ENCODE measurements at places on chromosomes 2 and 18.
A peak's percentile ranks its signal among the peaks of the same experiment; 100 is the strongest.

DNA sequence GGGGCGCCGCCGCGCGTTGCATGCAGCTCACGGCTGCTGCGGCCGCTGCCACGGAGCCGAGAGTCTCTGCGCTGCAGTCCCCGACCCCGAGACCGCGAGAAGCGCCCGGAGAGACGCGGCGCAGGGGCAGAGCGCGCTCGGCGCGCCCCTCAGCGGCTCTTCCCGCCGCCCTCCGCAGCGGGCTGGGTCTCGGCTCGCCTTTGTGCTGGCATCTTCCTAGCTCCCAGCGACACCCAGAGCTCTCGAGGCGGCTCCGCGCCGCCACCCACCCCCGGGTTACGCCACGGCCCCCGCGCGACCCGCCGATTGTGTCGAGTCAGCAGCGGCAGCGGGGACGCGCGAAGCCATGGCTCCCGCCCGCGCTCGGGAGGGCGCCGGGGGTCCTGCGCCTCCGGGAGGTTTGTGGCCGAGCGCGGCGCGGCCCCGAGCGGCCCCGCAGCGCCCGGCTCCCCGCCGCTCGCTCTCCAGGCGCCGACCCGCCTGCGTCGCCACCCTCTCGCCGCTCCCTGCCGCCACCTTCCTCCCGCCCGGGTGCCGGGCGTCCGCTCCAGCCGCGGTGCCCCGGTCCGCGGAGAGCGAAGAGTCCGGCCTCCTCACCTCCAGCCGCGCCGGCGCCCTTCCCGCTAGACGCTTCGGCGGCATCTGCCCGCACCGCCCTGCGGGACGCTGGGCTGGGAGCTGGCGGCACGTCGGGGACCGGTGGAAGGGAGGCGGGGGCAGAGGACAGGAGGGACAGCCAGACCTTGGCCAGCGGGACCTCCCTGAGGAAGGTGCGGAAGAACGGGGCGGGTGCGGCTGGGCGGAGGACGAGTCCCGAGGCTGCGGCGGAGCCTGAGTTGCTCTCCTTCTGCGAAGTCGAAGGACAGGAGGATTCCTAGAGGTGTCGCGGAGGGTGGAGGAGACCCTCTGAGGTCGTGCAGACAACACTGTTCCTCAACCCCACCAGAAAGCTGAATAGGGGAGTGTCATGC, 46.3 kb upstream of the CCDC150 start:
- DNase-seq, result peak; percentile 40

- no peak for DNase-seq
These were observed 2.6 kb upstream of the RNU2-63P start for GRCh38 chr2:88018909-88019308.

DNA sequence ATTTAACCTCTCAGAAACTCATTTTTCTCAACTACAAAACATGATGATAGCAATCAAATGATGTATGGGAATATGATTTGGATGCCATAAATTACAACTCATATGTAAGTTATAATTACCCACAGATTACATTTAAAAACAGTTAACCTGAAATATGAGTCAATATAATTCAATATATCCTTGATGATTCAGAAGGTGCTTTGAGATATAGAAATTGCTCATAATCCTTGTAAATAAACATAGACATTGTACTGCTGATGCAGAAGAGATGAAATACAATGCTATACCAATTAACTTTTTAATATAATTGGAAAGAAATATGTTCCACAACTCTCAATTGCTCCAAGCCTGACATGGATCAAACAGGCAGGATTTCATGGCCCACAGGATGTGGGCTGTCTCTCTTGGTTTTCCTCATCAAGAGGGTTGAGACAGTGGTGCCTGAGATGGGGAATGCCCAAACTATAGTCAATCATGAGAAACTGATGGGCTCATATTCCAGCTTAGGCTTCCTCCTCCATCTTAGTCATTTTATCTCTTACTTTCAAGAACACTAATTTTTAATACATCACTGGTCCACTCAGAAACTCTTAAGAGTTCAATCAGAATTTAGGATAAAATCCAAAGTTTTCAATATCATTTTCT, 49.4 kb downstream of the NCKAP5 start:
- DNase-seq, result no peak

DNA sequence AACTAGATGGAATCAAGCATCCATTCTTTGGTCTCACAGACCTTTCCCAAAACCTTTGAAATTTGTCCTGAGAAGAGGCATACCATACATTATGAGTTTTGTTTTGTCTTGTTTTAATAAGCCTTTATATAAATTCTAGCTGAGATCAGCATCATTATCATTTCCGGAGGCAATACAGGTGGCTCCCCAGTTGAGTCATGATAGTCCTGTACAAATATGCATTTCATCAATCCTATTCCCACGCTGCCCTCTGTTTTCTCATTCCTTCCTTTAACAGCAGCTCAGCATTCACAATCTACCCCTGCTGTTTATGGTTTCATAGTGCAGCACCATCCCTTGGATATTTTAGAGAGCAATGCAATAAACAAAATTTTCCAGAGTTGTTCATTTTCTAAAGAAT, 216.7 kb downstream of the TXNL1 start:
- no peak for DNase-seq

DNA sequence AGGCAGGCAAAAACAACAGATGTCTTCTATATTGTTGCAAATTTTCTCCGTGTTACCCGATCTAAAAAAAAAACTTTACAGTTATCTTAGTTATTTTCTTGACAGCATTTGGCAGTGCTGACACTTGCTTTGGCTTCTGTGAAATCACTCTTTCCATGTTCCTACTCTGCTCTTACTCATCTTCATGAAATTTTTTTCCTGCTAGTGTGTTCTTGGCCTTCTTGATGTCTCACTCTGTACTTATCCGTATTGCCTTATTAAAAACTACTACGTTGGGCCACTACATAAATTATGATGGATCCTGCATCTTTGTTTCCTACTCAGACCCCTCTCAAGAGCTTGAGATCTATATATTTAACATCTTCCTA, 134.4 kb downstream of the IKZF2 start:
- DNase-seq, result no peak

DNA sequence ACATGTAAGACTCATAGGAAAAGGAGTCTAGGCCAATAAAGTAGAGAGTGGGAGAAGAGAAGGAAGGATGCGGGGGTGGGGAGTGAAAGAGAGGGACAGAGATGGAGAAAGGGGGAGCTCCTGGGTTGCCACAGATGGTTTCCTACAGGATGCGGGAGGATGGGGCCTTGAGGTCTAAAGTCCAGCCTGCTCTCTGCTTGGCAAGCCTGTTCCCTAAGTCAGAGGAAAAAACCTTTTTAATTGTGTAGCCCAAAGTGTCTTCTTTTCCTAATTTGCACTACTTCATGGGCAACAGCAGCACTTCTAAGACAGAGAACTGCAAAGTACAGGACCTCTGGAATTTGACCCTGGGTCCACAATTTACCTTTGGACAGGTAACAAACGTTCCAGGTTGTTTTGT, 1.4 kb upstream of the FAM110C start:
- DNase-seq, result no peak

DNA sequence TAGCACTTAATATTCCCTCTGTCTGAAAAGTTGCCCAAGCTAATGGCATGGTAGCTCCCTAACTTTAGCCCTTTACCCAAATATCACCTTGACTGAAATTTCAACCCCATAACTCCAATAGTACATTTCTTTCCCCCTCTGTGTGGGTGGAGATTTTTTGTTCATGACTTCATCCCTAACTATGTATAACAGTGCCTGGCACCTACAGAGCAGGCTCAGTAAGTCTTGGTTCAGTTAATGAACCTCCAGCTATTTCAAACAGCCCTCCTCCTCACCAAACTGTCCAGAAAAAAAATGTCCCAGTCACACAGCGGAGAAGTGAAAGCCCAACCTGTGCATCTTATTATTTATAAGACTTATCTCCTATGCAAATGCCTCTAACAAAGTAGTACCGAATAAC, 18.6 kb downstream of the BUB1 start:
- no peak for DNase-seq

- no peak for DNase-seq
These were observed 145.5 kb downstream of the LRATD1 start for GRCh38 chr2:14778015-14778414.

GRCh38 chr2:112725545-112726457, 5.0 kb downstream of the NT5DC4 start:
- no peak for DNase-seq

- DNase-seq, result no peak
These were observed 348.6 kb downstream of the TNS1 start for GRCh38 chr2:217654168-217654567.

DNA sequence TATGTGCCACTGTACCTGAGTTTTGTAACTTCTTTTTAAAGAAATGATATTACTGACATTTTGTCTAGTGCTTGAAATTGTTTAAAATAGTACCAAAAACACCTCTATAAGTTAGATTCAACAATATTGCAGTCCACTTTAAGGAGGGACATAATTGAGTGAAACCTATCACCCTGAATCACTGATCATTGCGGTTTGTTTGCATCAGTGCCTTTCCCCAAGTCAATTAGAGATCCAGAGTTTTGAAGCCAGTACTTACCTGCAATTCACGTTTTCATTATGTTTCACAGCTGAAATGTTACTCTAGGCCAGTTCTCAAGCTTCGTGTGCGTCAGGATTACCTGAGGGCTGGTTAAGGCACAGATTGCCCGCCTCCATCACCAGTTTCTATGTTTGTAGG, 26.6 kb upstream of the DLX1 start:
- DNase-seq, result no peak

GRCh38 chr2:142750858-142751257, 126.6 kb upstream of the KYNU start:
- DNase-seq, result no peak

GRCh38 chr18:56468396-56468795, 170.0 kb downstream of the TXNL1 start:
- no peak for DNase-seq

DNA sequence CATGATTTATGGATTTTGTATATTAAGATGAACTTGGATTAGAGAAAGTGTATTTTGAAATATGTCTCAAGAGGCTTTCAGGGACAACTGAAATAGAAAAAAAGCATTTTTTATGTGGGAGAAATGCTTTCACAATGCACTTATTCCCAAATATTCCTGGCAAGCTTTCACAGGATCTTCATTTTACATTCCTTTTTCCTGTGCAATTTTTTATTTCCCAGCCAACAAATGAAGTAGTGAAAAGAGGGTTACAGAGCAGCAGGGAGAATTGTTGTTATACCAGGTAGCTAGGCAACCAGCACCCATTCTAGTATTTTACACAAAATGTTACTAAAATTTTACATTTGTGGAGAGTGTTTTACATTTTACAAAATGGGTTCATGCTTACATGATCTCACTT, 167.0 kb upstream of the RPRM start:
- no peak for DNase-seq

- no peak for DNase-seq
These were observed 155.4 kb downstream of the NRP2 start for GRCh38 chr2:205837663-205838062.

- DNase-seq, result no peak
These were observed 216.6 kb downstream of the HRH4 start for GRCh38 chr18:24677011-24677410.

DNA sequence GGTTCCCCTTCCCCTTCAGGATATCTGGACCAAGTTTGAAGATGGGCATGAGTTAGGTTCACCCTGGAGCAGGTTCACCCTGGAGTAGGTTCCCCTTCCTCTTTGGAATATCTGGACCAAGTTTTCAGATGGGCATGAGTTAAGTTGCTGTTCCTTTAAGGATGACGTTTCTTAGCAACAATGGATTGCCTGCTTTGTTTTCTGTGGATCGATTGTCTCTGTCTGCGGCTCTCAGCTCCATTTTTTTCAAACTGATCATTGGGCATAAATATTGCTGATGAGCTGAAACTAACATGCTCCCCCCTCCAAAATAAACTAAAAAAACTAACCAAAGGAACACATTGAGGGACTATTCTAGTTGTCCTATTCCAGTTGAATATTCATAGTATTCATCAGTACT, 149.5 kb downstream of the SPP2 start:
- no peak for DNase-seq

GRCh38 chr18:22391407-22392345, 26.0 kb downstream of the CTAGE1 start:
- peak; percentile 43 for DNase-seq
